RWPE2 (cell line): ENCODE measurements at places on chromosomes 5 and 9.

DNA sequence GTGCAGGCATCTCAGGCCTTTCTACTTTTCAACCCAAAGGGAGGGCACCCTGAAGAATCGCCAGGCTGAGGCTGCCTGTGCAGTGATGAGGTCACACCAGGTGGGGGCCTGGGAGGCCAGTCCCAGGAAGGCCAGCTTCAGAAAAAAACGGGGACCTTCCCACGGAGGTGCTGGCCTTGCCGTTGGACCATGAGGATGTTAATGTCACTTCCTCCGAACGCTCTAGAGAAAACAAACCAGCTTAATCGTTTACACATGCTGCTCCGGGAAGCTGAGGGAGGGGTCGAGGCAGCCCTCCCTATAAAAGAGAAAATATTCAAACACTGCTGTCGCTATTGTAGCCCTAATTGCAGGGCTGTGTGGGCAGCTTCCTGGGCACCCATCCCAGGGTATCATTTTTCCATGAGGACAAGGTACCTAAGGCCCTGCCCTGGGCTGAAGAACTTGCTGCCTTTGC lies 27.0 kb downstream of the PTGES start:
- no peak overlapping the region for H3K27ac ChIP-seq
- H3K27me3 ChIP-seq: no peaks in the 10 kb centered on the region
- H3K36me3 ChIP-seq: no peaks in the 10 kb centered on the region

- no peak overlapping the region for H3K4me3 ChIP-seq
- no peak overlapping the region for H3K27ac ChIP-seq
- H3K27me3 ChIP-seq: no peaks in the 10 kb centered on the region
These were observed 63.4 kb downstream of the PSMB7 start for GRCh38 chr9:124351672-124352468.

GRCh38 chr9:70073756-70074155 lies 30.1 kb downstream of the MAMDC2 start:
- H3K36me3 ChIP-seq: no peaks in the 10 kb centered on the region
- no peak overlapping the region for H3K27ac ChIP-seq
- no peak for DNase-seq
- H3K4me1 ChIP-seq: no peaks in the 10 kb centered on the region

GRCh38 chr9:125409637-125410521 lies 148.3 kb downstream of the GAPVD1 start:
- no peaks in the 10 kb centered on the region for H3K27me3 ChIP-seq
- DNase-seq: no peak
- H3K27ac ChIP-seq: no peak overlapping the region
- no peaks in the 10 kb centered on the region for H3K4me1 ChIP-seq

GRCh38 chr5:51172903-51173626 lies 210.2 kb upstream of the ISL1 start:
- no peaks in the 10 kb centered on the region for H3K4me1 ChIP-seq
- H3K36me3 ChIP-seq: no peaks in the 10 kb centered on the region
- no peak overlapping the region for H3K27ac ChIP-seq
- no peaks in the 10 kb centered on the region for H3K27me3 ChIP-seq

GRCh38 chr5:158810615-158811014 lies 289.1 kb downstream of the EBF1 start:
- DNase-seq: no peak
- H3K4me1 ChIP-seq: no peaks in the 10 kb centered on the region
- H3K27me3 ChIP-seq: peaks cover 28% of the 10 kb centered on the region
- no peaks in the 10 kb centered on the region for H3K36me3 ChIP-seq
- no peak overlapping the region for H3K27ac ChIP-seq

DNA sequence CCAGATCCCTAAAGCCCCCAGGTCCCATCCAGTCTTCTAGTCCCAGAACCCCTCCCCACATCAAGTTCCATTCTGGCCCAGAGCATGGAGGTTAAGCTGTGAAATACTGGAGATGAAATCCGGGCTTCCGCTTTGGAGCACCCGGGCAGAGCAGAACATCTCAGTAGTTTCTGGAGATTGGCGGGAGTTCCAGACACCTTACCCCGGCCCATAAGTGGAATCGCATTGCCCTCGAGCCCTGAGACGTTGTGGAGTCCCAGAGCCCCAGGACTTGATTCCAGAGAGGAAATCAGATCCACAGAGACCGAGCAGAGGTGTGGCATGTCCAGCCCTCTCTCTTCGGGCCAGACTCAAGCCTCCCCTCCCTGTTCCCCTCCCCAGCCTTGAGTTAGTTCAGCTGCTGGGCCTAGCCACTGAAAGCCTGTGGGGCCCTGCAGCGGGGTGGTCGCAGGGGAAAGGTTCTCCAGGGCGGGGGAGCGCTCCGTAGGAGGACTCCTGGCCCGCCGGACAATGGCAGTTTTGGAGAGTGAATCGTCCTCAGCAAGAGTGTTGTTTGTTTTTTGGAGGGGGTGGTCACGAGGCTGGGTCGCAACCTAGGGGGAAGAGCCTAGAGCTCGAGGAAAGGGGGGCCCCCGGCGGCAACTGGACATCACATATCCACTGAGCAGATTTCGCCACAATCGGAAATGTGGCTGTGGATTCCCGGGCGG lies 1.0 kb upstream of the PAX5 start:
- DNase-seq: no peak
- peaks cover 7% of the 10 kb centered on the region for H3K4me1 ChIP-seq
- H3K27ac ChIP-seq: no peak overlapping the region
- H3K36me3 ChIP-seq: no peaks in the 10 kb centered on the region

DNA sequence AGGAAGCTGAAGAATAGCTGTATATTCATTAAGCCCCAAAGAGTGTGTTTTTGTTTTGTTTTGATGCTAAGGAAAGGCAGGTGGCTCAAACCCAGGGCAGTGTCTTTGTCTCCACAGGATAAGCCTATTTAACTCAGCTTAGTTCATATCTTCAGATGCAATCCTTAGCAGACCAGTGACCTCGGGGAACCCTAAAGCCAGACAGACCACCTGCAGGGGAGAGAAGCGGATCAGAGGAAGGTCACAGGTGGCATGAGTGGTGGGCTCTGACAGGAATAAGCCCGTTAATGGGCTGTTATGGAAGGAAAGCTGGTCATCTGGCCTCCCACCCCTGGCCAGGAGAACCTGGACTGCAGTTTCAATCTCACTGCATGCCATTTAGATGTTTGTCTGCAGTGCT lies 30.8 kb downstream of the TAS2R1 start:
- peaks cover 33% of the 10 kb centered on the region for H3K27me3 ChIP-seq
- H3K4me1 ChIP-seq: no peaks in the 10 kb centered on the region
- no peak overlapping the region for H3K4me3 ChIP-seq
- H3K36me3 ChIP-seq: no peaks in the 10 kb centered on the region

DNA sequence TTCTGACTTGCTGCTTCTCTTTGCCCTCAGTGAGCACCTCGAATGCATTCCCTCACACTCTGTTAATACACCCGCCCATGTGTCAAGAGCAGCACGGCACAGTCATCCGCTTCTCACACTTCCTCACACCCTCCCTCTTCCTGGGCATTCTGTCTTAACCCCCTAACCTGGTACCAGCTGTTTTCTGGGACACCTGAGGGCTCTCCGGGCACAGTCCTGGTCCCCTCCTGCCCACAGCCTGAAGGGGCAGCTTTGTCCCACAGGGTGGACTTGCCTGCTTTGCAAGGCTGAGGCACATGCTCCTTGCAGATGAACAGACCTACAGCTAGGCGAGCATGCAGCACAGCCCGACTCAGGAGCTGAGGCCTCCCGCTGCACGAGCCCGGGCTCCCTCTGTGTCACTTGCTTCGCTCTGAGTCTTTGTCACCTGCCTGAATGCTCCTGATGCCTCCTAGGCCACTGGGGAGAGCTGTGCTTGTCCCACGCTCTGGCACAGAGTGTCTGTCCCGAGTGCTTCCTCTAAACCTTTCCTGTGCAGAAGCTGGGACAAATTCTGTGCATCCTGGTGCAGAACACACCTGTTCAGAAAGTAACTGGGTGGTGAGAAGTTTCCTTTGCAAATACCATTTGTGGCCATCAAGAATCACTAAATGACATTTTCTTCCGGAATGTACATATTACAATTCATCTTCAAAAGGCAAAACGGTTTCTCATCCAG lies 47.8 kb downstream of the AHRR start:
- H3K4me1 ChIP-seq: peaks cover 2% of the 10 kb centered on the region
- peaks cover 7% of the 10 kb centered on the region for H3K27me3 ChIP-seq
- no peak for DNase-seq
- no peak overlapping the region for H3K27ac ChIP-seq
- no peak overlapping the region for H3K4me3 ChIP-seq

GRCh38 chr9:3825721-3826120 lies 299.9 kb upstream of the RFX3 start:
- no peaks in the 10 kb centered on the region for H3K27me3 ChIP-seq
- H3K4me1 ChIP-seq: peaks cover 26% of the 10 kb centered on the region
- no peak for DNase-seq
- no peak overlapping the region for H3K4me3 ChIP-seq
- no peak overlapping the region for H3K27ac ChIP-seq

DNA sequence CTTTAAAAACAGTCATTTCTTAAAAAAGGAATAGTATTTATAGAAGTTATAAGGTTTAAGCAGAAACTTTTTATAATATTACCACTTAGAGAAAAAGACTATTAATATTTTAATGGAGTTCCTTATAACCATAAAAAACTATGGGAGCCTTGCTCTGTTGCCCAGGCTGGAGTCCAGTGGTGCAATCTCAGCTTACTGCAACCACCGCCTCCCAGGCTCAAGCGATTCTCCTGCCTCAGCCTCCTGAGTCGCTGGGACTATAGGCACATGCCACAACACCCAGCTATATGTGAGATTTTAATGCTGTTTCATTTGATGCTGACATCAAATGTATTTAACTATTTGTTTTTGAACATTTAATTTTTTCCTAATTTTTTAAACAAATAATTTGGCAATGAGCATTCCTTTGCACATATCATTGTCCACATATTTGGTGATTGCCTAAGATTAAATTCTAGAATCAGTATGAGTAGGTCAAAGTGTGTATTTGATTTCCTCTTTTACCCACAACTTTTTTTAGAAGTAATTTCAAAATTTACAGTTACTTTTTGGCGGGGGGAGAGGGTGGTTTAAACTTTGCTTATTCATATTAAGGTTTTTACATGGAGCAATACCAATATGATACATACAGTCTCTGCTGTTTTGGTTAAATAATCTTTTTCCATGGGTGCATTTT lies 235.5 kb downstream of the ARHGEF28 start:
- no peak for DNase-seq
- H3K4me3 ChIP-seq: no peak overlapping the region
- no peaks in the 10 kb centered on the region for H3K4me1 ChIP-seq
- no peak overlapping the region for H3K27ac ChIP-seq

DNA sequence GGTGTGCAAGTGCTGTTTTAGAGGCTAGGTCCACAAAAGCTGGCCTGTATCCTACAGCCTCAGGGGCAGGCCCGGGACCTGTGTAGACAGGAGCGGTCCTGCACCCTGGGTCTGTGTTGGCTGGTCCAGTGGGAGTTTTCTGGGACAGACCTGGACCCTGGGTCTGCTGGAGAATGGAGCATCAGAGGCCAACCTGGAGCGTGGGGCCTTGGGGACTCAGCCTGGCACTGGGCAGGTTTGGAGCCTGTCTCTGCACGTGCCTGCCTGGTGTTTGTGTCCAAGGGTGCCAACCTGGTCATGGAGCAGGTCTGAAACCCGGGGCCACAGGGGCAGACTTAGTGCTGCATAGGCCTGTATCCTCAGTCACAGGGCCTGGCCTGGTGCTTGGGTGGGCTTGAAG lies 45.8 kb downstream of the SRFBP1 start:
- no peak overlapping the region for H3K4me3 ChIP-seq
- DNase-seq: peak; percentile 54
- no peaks in the 10 kb centered on the region for H3K4me1 ChIP-seq
- H3K27me3 ChIP-seq: no peaks in the 10 kb centered on the region
- H3K27ac ChIP-seq: no peak overlapping the region
- H3K36me3 ChIP-seq: no peaks in the 10 kb centered on the region; the same call in 1 of the 2 replicates

GRCh38 chr5:31421806-31422586 lies 109.9 kb downstream of the DROSHA start:
- no peak for DNase-seq
- no peak overlapping the region for H3K4me3 ChIP-seq
- no peaks in the 10 kb centered on the region for H3K27me3 ChIP-seq
- no peak overlapping the region for H3K27ac ChIP-seq

DNA sequence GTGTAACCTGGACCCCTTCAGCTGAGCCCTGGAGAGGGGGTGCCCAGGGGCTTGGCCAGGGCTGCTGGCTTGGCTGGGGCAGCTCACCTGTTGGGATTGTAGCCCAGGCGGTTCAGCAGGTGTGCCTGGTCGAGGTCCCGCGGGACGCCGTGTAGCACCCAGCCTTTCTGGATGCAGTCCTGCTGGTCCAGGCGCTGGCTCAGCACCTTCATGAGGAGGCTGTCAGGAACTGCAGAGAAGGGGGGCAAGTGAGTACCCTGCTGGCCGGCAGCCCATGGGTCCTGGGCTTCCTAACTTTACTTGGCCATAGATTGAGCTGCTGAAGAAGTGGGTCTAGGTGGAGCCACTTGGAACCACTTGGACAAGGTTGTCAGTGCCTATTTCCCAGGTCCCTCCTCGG lies 85.5 kb downstream of the AK8 start:
- H3K27me3 ChIP-seq: no peaks in the 10 kb centered on the region
- no peak for DNase-seq
- no peaks in the 10 kb centered on the region for H3K36me3 ChIP-seq
- H3K27ac ChIP-seq: no peak overlapping the region

- H3K27ac ChIP-seq: no peak overlapping the region
- H3K4me3 ChIP-seq: no peak overlapping the region
- DNase-seq: no peak
- H3K4me1 ChIP-seq: no peaks in the 10 kb centered on the region
- no peaks in the 10 kb centered on the region for H3K27me3 ChIP-seq
- H3K36me3 ChIP-seq: no peaks in the 10 kb centered on the region
These were observed 273.4 kb downstream of the SLIT3 start for GRCh38 chr5:169027501-169028061.

- peaks cover 19% of the 10 kb centered on the region for H3K4me1 ChIP-seq
- H3K36me3 ChIP-seq: peaks cover 51% of the 10 kb centered on the region
- peak overlapping the region; percentile 69 for H3K27ac ChIP-seq
These were observed 5.9 kb downstream of the LPCAT1 start for GRCh38 chr5:1517838-1518237.

- no peaks in the 10 kb centered on the region for H3K4me1 ChIP-seq
- DNase-seq: no peak
- no peak overlapping the region for H3K4me3 ChIP-seq
- H3K36me3 ChIP-seq: no peaks in the 10 kb centered on the region
- no peak overlapping the region for H3K27ac ChIP-seq
These were observed 327.2 kb downstream of the DEPDC1B start for GRCh38 chr5:60372786-60373185.

DNA sequence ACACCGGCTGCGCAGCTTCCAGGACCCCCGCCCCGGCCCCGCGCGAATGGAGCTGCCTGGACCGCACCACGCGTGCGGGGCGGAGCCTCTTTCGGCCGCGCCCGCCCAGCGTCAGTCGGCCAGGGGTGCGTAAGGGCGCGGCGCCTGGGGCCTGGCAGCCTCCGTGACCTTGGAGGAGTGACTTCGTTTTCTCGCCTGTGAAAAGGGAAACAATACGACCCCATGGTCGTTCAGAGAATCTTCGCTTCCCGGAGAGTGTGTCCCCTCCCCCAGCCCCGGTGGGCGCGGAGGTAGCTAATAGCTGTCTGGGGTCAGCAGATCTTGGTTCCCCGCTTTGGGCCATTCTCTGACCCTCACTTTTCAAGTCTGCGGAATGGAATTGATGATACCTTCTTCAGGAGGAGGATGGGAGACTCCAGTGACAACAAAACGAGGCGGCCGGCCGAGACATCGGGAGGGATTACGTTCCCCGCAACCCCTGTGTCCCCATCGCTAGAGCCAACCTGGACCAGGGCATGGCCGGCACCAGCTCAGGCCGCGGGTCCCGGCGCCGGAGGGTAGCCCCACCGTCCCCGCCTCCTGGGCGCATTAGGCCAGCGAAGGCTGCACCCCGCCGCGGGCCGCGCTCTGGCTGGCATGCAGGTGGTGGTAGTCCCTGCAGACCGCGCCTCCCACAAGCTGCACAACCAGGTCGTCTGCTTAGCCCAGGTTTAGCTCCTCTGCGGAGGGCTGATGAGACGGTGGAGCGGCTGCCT lies 5.5 kb upstream of the CDHR2 start:
- DNase-seq: no peak
- H3K4me1 ChIP-seq: peaks cover 35% of the 10 kb centered on the region
- H3K27me3 ChIP-seq: no peaks in the 10 kb centered on the region
